ENCODE measurements at places on chromosomes 12 and 14. TPM values are rescaled to one million over a fixed set of nuclear protein-coding genes. Genes with fewer than 3 reads are reported as not detected.

The NTS gene
- total RNA-seq = not detected

The RNASE1 gene
- total RNA-seq = not detected

The TBC1D30 gene
- 1.9 TPM for total RNA-seq

The SERPINA12 gene
- total RNA-seq = not detected

The PNP gene
- 219 TPM for total RNA-seq

The SLC4A8 gene
- total RNA-seq = 2.8 TPM

The ACSS3 gene
- not detected for total RNA-seq

The FBXW8 gene
- 9.1 TPM for total RNA-seq

The LGALS3 gene
- total RNA-seq = 46.0 TPM

The KLRF1 gene
- total RNA-seq = not detected

The PDZRN4 gene
- total RNA-seq = not detected

The TRIM9 gene
- 1.6 TPM for total RNA-seq

The LMNTD1 gene
- not detected for total RNA-seq
